ENCODE measurements at places on chromosomes 16 and 17.
A peak's percentile ranks its signal among the peaks of the same experiment; 100 is the strongest.

DNA sequence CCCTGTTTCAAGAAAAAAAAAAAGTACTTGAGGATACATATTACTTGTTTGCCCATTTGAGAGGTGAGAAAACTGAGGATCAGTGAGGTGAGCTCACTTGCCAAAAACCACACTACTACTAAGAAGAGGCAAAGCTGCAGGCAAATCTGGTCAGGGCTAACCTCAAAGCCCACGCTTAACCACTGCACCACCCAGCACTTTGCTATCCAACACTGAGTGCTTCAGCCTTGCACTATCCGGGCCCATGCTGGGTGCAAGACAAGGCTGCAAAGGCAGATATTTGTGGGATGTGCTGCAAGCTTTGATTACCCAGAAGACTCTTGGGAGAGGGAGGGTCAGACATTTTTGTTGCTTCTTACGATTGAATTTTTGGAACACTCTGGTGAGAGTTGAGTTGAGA, 23.6 kb upstream of the NLRP1 start:
- no peak for DNase-seq

DNA sequence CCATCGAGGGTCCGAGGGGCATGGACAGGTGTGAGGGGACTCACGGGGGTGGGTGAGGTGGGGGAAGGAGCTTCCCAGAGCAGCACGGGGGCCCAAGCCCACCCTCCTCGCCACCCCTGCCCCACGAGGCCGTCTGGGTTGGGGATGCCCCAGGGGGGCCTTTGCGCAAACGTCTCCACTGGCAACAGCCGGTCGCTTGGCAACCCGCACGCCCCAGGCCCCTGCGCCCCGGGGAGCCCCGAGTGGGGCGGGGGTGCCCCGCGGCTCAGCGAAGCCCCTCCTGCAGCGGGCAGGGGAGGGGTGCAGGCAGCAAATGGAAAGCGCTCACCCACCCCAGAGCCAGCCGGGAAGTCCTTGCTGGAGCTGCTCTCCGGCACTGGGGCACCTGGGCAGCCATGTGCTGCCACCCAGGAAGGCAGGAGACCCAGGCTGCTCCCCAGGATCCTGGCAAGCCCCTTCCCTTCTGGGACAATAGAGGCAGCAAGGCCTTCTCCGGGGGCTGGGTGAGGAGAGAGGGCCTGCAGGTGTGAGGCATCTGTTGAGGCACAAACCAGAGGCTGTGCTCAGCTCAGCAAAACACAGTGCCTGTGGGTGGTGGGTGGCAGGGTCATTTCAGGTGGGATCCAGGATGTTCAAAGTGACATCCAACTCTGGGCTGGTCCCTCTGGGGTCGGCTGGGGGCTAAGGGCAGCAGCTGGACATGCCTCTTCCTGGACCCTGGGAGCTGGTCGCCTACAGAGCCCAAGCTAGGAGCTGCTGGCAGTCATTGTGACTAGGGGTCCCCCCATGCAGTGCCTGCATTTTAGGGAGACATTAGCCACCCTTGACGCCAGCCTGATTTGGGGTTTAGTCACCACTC, 80.9 kb upstream of the CBX4 start:
- DNase-seq = no peak

GRCh38 chr16:49019081-49019633, 262.5 kb downstream of the CBLN1 start:
- DNase-seq = no peak

DNA sequence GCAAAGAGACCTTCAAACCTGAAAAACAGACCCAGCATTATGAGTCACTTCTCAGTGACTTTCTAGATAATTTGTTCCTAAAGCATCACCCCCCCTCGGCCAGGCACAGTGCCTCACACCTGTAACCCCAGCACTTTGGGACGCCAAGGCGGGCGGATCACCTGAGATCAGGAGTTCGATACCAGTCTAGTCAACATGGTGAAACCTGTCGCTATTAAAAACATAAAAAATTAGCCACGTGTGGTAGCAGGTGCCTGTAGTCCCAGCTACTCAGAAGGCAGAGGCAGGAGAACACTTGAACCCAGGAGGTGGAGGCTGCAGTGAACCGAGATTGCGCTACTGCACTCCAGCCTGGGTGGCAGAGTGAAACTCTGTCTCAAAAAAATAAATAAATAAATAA, 24.3 kb upstream of the RNPS1 start:
- no peak for DNase-seq

GRCh38 chr17:78421534-78422266, 43.3 kb downstream of the PGS1 start:
- peak; percentile 84 for DNase-seq

GRCh38 chr16:13939821-13940220, 19.9 kb downstream of the ERCC4 start:
- DNase-seq = no peak

GRCh38 chr16:69890892-69891282, 60.2 kb upstream of the CLEC18A start:
- DNase-seq = no peak

GRCh38 chr16:83973581-83974385, 5.7 kb downstream of the NECAB2 start:
- DNase-seq = no peak

GRCh38 chr17:78497115-78497540, 80.1 kb downstream of the DNAH17 start:
- DNase-seq = peak; percentile 83

GRCh38 chr17:11251561-11252107, 10.6 kb downstream of the SHISA6 start:
- no peak for DNase-seq

GRCh38 chr16:81586417-81586816, 141.8 kb downstream of the CMIP start:
- no peak for DNase-seq

DNA sequence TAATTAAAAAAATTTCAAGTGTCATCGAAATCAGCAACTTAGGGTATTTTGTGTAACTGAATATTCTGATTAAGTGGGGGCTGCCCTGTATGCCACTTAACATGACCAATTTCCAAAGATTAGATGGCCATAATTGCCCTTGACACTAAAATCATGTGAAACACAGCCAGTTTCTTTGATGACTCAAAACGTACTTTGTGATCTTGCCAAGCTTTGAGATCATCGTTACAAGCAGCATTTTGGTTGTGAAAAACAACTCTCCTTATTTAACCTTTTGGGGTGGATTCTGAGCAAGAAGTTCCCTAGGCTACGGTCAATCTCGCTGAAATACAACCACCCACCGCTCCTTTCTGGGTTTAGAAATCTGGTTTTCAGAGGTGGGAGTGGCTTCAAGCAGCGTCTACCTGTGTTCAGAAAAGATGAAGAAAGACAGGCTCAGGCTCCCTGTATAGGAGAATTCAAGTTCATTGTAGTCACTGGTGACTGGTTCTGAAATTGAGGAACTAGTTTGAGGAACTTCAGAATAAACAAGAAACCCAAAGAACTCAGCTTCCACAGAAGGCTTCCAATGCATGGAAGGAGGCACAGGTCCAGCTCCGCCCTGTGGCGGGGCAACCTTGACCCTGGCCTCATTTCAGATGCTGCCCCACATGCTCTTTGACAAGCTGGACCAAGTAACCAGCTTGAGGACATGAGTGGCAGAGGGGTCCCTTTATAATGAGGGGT, 9.4 kb downstream of the MAP3K14 start:
- DNase-seq = no peak

DNA sequence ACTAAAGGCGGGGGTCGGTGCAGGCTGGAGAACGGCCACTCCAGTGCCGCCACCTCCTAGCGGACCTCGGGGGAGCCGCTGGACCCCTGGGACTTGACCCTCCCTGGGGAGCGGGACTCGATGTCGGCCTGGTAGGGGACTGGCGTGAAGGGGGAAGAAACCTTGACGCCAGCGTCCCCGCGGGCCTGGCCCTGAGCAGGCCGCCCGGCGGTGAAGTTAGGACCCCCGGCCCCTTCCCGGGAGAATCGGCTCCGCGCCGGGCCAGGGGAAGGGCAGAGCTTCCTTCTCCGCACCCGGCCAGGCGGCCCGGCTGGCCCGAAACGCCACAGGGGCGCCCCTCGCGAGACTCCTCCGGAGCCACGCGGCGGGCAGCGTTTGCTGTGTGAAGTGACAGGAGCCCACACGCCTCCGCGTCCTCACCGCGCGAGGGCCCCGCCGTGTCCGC, 389 bp downstream of the DUS1L start:
- no peak for DNase-seq

DNA sequence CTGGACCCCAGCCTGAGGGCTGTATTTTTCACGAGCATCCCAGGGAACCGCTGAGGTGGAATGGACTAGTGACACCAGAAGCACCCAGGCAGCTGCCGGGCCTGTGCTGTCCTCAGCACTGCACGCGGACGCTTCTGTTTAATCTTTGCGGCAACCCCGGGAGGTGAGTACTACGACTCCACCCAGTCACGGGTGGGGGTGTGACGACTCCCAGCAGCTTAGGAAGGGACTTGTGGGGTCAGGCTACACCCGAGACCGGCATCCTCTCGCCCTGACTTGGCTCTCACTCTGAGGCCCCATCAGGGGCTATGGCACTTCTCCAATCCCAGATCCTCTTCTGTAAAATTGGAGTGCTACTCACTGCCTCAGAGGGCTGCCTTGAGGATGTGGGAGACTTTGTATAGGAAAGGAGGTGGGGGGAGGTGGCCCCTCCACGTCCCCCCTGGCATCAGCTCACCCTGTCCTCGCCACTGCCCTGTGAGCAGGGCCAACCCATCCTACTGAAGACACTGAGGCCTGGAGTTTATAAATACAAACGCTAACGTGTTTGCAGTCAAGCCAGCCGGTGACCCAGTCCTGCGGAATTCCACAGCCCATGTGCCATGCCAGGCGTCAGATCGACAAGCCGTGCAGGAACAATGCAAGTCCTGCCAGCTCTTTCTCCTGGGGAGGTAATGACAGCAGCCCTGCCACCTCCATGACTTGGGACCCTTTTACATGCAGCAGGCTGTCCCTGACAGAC, 44.4 kb downstream of the PPL start:
- no peak for DNase-seq

DNA sequence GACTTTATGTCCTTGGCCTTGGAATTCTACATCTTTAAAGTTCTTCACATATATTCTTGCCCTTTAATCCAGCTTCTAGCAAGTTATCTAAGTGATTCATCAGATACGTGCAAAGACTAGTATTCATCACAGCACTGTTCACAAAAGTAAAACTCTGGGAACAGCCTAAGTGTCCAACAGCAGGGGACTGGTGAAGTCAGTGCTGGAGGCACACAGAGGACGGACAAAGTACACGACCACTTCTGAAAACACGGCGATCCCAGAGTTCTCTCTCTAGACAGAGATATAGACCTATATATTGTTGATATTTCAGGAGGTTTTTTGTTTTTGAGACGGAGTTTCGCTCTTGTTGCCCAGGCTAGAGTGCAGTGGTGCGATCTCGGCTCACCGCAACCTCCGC, 12.8 kb downstream of the CTRB1 start:
- DNase-seq = no peak

DNA sequence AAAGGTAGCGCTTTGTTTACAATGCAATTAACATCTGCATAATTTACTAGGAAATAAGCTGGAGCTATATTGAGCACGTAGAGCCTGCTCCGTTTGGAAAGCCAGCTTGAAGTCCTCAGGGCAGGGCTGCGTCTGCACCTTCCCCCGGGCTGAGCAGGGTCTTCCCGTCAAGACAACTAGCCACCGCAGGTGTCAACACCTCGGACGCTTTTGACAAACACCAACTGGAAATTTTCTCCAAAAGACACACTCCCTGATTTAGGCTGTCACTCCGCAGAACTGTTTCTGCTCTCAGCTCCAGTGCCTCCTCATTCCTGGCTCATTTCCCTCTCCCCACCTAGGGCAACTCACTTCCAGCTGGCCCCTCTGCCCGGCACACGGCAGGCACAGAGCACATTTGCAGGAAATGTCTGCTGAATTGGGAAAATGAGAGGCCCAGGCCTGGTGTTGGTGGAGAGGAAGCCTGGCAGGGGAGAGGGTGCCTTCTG, 170.3 kb downstream of the MAF start:
- no peak for DNase-seq

DNA sequence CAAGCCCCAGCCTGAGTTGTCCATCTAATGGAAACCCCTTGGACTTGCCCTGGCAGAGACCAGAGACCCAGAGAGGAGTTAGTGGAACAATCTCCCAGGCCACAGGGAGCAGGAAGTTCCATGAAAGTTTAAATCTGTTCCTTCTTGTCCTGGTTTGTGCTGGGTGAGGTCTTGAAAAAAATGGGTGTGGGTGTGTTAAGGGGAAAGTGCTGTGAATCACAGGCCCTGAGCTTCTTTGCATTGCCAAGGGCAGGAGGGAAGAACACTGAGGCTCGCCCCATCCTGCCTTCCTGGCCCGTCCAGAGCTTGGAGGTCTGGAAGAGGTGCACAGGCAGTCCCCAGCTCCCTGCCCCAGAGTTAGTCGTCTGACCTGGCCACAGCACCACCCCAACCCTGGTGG, 2.3 kb downstream of the ADORA2B start:
- no peak for DNase-seq

DNA sequence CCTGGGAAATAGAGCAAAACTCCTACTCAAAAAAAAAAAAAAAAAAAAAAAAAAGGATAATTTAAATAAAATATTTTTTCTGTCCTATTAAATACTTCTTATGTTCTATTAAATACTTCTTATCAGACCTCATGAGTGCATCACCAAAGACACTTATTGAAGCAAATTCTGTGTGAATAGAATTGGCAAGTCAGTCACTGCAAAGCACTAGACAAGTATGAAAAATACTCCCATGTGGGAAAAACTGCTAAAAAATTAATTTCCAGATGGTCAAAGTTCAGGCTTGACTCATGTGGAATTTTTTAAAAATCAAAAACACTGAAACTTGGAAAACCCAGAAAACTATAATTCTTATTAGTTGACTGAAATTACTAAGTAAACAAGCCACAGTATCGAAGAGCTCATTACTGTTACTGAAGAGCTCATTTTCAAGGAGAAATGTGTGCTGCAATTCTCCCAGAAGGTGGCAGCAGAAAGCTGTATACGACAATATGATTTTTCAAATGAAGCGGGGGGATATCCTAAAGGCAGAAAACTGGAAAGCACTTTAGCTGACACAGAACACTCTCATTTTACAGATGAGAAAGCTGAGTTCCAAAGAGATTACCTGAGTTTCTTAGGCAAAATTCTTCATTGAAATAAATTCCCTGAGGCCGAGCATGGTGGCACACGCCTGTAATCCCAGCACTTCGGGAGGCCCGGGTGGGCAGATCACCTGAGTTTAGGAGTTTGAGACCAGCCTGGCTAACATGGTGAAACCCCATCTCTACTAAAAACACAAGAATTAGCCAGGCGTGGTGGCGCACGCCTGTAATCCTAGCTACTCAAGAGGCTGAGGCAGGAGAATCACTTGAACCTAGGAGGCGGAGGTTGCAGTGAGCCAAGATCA, 15.9 kb upstream of the FBXO47 start:
- no peak for DNase-seq

DNA sequence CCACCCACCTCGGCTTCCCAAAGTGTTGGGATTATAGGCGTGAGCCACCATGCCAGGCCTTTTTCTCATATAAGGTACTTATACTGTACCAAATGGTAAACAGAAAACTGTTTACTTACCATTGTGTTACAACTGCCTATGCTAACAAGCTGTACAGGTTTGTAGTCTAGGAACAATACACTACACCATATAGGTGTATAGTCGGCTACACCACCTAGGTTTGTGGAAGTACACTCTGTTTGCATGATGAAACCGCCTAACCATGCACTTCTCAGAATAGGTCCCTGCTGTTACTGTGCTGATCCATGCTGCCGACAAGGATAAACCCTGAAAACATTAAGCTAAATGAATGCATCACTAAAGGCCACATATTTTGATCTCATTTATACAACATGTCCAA, 18.9 kb downstream of the DNAJA2 start:
- no peak for DNase-seq
